ENCODE measurements at places on chromosomes 16 and 17. TPM values are rescaled to one million over a fixed set of nuclear protein-coding genes. Genes with fewer than 3 reads are reported as not detected.

GRCh38 chr17:39240631-39241030 is 14.9 kb upstream of the STAC2 start:
- no peak for ATAC-seq

The HS3ST4 gene
- total RNA-seq = not detected

DNA sequence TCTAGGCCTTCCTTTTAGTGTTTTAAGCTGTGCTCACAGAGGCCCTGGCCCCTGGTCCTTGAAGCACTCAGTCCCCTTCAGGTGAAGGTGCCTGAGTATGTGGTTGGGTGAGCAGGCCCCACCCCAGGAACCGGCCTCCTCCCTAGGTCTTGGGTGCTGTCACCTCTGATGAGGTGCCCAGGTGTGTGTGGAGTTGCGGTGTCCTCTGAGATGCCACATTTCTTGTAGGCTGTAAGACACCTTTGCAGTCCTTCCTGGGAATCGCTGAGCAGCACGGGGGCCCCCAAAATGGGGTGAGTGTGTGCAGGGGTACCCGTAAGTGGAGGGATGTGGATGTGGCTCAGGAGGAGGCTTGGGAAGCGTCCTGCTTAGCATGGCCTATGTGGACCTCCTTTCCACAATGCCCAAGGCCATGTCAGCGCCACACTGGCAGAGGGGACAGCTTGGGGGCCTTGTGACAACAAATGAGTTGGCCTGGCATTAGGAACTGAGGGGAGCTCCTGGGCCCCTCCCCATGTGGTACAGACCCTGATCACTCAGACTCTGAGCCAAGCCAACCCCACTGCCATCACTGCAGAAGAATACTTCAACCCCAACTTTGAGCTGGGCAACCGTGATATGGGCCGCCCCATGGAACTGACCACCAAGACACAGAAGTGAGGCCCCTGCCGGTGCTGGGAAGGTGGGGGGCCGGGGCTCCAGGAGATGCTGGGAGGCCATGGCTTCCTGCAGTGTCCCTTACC is 11.2 kb downstream of the CORO6 start:
- no peak for ATAC-seq

DNA sequence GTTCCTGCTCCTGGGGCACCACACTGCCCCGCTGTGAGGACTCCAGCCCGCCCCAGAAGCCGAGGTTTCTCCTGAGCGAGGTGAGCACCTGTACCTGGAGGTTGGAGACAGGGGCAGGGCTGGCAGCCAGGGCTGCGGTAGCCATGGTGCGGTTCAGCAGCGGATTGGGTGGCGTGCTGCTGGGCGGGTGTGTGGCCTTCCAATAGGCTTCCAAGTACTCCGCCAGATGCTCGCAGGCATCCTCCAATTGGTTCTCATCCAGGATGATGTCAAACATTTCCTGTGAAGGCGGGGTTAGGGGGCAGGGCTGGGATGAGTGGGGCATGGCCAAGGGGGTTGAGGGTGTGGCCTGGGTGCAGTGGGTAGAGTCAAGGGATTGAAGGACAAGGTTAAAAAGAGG is 11.3 kb upstream of the ARL5C start:
- ATAC-seq = no peak

- no peak for ATAC-seq
Measured at GRCh38 chr16:87117936-87118335, 199.3 kb downstream of the C16orf95 start.

The GJD3 gene
- total RNA-seq = not detected

GRCh38 chr17:45436625-45437464 is 4.2 kb upstream of the ARHGAP27 start:
- ATAC-seq = no peak

Data from gastroesophageal sphincter (tissue), 4 donors.